ENCODE measurements at places on chromosomes 1 and 21.

GRCh38 chr1:66271216-66271903 is 262.6 kb upstream of the SGIP1 start:
- no peak for DNase-seq

DNA sequence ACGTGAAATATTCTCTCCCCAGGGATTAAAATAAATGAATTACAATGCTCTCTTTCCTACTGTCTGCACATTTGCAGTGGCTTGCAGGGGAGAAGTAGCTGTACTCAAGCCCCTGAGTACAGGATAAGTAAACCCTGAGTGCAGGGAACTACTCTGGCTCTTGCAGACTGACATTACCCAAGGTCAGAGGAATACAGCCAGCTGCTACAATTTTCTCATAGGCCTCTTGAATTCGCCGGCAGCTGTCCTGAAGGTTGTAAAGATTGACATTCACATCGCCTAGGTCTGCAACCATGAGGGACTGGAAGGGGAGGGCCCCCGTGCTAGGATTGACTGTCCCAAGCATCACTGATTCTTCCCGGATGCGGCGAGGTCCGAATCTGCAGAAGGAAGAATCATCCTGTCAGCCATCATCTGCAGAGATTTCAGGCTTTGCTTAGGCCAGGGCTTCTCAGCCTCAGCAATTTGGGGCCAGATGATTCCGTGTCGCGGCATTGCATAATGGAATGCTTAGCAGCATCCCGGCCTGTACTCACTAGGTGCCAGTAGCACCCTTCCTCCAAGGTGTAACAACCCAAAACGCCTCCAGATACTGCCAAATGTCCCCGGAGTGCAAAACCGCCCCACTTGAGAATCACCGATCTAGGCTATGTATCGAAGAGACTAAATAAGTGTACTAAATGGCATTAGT is 1.7 kb downstream of the AGMAT start:
- no peak for DNase-seq

DNA sequence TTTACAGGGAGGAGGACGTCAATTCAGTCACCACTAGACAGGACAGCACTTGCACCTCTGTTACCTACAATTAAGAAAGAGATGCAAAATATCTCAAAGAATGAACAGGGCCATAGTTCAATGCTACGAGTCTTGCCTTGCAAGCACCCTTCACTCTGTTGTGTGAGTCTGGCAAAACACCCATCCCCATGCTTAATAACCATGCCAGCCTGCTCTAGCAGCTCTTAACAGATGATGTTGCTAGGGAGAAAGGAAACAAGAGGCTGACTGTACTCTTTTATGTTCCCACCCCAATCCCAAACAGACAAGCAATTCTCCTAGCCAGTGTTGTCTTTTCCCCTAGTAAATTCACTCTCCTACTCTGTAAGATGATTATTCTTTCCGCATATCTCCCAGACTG is 5.3 kb downstream of the CBR1 start:
- no peak for DNase-seq

DNA sequence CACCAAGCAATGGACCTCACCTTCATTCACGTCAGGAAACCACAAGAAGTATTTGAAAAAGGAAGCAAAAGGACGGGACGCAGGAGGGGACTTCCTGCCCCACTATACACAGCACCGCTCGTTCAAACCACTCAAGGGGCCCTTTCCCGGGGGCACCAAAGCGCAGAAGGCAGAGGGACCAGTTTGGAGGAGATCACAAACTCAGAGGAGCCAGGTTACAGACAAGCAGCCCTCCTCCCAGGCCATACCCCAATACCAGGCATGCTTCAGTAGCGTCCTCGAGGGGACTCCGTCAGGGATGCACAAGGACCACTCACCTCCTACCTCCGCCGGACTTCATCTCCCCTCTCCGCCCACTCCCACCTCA is 685 bp downstream of the CRTC2 start:
- no peak for DNase-seq

GRCh38 chr1:184958554-184959353 is 15.6 kb downstream of the NIBAN1 start:
- DNase-seq, result no peak

- DNase-seq, result no peak
These were observed 40.0 kb downstream of the FCRL5 start for GRCh38 chr1:157512036-157512969.

DNA sequence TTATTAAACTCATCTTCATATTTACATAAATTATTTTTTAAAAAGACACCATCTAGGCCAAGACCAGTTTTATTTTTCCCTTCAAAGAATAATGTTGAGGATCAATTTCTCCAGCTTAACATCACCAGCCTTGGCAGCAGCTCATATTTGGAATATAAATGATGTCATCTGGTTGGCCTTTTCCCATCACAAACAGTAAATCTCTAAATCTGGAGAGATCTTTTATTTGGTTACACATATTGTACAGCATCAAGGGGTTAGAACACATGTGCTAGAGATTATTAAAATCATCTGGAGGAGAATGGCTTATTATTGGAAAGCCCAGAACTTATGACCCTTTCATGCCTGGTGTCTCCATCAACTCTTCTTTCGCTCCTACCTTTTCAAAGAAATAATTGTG is 508.8 kb downstream of the PLPP3 start:
- DNase-seq, result no peak

GRCh38 chr1:183450093-183450492 is 22.2 kb upstream of the SMG7 start:
- DNase-seq, result no peak

DNA sequence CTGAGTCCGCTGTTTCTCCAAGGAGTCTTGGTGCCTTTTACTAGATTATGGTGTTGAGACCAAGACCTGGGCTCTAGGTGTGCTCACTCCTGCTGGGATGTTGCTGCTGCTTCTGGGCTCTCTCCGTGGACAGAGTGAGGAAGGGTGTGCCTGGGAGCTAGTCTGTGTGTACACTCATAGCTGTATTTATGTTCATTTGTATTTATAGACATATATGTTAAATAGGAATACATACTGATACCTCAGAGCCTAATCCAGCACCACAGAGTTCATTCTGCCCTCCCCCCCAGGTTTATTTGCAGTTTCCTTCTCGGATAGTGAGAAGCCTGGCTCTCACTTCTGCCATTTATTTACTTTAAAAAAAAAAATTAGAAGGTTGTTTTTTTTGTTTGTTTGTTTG is 12.6 kb downstream of the PCNT start:
- DNase-seq, result no peak

- no peak for DNase-seq
These were observed 28.0 kb downstream of the MPZL1 start for GRCh38 chr1:167749741-167750140.

- no peak for DNase-seq
These were observed 21.2 kb upstream of the PLA2G2C start for GRCh38 chr1:20207546-20207945.

GRCh38 chr1:30616759-30617158 is 106.6 kb downstream of the MATN1 start:
- DNase-seq, result no peak

- no peak for DNase-seq
These were observed 165.2 kb downstream of the AK5 start for GRCh38 chr1:77446841-77447555.

- DNase-seq, result no peak
These were observed 156.2 kb upstream of the SPAG17 start for GRCh38 chr1:118340928-118341910.

DNA sequence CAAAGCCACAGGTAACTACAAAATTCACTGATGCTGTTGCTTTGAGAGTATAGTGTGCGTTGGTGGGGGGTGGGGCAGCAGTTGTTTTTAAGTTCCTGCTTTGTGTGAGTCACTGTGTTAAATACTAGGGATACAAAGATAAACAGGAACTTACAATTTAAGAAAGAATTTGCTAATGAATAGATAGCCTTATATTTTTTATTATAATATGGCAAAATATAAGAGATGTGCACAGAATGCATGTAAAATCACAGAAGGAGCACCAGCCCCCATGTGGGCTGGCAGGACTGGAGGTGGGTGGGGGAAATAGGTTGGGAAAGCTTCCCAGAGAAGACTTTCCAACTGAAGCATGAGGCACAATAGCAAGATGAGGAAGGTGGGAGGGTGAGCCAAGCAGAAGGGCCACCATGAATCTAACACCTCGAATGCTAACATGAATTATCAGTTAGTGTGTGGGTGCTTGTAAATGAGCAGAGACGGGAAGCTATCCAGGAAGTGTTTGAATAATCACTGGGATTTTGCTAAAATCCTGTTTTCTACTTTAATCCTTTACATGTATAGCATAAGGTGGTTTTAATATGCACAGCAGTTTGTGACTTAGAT is 57.0 kb upstream of the RAVER2 start:
- no peak for DNase-seq

DNA sequence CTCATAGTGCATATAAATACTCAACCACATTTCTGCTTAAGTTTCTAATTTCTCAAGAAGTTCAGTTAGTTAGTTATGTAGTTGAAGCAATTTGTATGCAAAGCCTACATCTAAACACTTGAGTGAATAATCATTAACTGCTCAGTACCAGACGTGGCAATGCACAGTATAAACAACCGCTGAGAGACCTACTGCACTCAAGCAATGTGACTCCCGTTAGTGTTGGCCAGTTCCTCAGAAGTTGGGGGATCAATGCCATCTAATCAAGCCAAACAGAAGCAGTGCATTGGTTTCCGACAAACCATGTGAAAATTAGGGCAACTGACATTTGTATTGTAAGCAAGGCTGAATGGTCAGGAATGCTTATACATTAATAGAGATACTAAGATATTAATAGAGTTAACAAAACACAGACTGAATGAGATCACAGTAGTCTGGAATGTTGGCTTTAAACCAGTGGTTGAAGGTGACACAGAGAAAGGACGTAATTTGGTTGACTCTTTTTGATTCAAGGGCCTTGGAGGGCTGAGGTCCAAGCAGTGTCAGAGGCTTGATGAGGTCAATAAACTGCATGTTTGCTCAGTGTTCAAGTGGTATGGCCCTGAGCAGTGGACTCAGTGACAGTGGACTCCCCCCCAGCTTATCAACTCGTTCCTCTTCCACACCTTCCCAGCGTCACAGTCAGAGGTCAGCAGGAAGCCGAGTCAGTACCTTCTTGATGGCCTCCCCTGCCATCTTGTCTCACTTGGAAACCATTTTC is 255.5 kb downstream of the CTH start:
- no peak for DNase-seq

- DNase-seq, result peak; percentile 45
These were observed 500 bp upstream of the PEA15 start for GRCh38 chr1:160204526-160205241.

- DNase-seq, result no peak
These were observed 95.6 kb downstream of the RERE start for GRCh38 chr1:8721679-8722324.

DNA sequence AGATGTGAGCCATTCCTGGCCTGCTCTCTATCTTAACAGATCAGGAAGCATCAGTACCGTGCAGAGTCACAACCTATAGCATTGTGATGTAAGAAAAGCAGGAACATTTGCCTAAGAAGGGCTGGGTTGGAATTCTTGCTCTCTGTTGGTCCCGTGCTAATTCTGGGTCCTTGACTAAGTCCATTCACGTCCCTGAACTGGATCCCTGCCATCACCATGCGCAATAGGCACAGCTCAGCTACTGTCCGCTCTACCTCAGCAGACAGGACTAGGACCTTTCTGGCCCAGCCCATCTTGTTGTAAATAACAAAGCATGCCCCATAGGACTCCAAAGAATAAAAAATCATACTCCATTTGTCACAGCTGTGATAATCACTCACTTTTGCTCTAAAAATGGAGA is 175.0 kb downstream of the RGS7 start:
- DNase-seq, result no peak

Measured in AML-193 (cell line).